ENCODE measurements at places on chromosomes 2 and 18. TPM values are rescaled to one million over a fixed set of nuclear protein-coding genes. Genes with fewer than 3 reads are reported as not detected.

- no peaks in the 10 kb centered on the region for H3K36me3 ChIP-seq
- H3K4me1 ChIP-seq, result peaks cover 6% of the 10 kb centered on the region
- H3K4me3 ChIP-seq, result no peak overlapping the region
- no peak overlapping the region for H3K27ac ChIP-seq
Observed at GRCh38 chr2:216221811-216222210, 112.7 kb downstream of the XRCC5 start.

DNA sequence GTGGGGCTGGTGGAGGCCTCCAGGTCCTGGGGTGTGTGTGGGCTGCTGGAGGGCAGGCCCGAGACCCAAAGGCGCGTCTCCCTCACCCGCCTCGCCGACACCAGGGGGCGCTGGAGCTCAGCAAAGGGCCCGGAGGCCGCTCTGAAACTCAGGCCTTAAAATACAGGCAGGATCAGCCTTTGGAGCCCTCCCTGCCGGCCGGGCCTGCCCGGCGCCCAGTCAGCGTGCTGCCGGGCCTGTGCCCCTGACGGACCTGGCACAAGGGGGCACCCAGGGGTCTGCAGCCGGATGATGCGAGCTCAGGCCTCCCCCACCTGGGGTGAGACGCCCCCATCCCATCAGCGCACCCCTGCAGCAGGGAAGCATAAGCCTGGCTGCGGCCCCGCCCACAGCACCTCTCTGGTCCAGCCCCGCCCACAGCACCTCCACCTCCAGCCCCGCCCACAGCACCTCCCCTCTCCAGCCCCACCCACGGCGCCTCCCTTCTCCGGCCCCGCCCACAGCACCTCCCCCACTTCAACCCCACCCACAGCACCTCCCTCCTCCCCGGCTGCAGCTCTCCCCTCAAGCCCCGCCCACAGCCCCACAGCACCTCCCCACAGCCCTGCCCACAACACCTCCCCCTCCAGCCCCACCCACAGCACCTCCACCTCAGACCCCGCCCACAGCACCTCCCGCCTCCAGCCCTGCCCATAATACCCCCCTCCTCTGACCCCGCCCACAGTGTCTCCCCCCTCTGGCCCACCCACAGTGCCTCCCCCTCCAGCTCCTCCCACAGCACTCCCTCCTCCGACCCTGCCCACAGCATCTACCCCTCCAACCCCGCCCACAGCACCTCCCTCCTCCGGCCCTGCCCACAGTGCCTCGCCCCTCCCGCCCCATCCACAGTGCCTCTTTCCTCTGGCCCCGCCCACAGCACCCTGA is 92.8 kb upstream of the OTOS start:
- no peaks in the 10 kb centered on the region for H3K27me3 ChIP-seq
- DNase-seq, result peak; percentile 52
- H3K4me3 ChIP-seq, result peak overlapping the region; percentile 55
- peaks cover 8% of the 10 kb centered on the region for H3K4me1 ChIP-seq

Gene CXCR1
- not detected for total RNA-seq

Gene DNAH7
- total RNA-seq, result 0.98 TPM

Gene CPLX4
- not detected for total RNA-seq

Gene OR6B2
- not detected for total RNA-seq

Gene PJVK
- 3.7 TPM for total RNA-seq
